ENCODE measurements at places on chromosomes 5 and 9. TPM values are rescaled to one million over a fixed set of nuclear protein-coding genes. Genes with fewer than 3 reads are reported as not detected.

Gene GABRA6
- total RNA-seq = not detected

Gene HARS2
- total RNA-seq = 27.8 TPM

Gene STOML2
- 144 TPM for total RNA-seq

Gene OR4F3
- not detected for total RNA-seq

Gene ARL14EPL
- total RNA-seq = not detected

Data from regular cardiac myocyte (primary cell).